NCI-H510A treated with DMSO at 0.1 percent for 48 hours (cell line): ENCODE measurements at places on chromosomes 7 and 10.

GRCh38 chr10:14757986-14758385 is 16.7 kb downstream of the FAM107B start:
- DNase-seq, result no peak

DNA sequence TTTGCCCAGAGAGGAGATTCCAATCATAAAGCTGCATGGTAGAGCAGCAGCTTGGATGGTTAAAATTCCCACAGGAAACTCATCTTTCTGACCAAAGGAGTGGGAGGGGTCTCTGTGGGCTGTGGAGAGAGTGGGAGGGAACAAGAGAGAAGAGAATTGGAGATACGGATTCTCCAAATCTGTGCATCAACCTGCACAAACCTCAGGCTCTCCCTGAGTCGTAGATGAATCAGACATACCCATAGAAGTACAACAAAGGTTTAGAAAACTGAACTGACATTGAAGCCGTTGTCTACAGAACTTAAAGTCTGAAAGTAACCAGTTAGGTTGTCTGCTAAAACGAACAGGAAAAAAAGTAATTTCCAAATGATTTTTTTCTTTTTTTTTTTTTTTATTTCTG is 41.9 kb downstream of the CYCS start:
- DNase-seq, result no peak

DNA sequence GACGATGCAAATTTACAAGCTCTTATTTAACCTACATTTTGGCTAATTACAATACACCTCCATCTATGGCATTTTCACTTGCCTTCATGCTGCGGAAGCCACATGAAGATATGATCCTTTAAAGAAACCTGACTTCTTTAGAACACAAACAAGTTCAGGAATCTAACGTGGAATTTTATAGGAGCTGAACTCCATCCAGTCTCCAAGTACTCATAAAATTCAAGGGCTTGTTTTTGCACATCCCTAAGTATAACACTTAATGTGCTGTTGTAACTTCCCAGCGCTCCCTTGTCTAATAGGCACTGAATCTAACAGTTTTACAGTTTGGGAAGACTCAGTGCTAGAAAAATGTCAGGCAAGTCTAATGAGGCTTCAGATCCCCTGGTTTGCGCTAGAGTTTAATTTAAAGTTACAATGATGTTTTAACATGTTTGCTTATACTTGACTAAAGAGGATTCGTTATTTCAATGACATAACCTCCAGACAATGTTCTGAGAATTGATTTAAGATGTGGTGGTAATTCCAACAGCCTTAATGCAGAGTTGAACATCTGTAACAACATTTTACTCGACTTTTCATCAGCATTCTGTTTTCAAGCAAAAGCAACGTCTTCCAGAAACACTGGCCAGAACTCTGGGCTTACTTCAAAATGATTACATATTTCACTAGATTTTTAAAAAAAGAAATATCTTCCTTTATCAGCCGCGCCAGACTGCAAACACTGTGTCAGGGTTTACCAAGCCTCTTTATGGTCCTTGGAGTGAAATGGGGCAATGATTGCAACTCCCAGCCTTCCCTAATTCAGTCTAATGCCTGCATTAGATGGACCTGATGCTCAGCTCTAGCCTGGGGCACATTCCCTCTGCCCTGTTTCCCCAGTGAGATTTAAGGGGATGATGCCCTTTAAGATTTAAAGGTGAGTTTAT is 664.3 kb downstream of the KCNMA1 start:
- DNase-seq, result no peak

GRCh38 chr7:26156451-26157420 is 4.7 kb downstream of the NFE2L3 start:
- DNase-seq, result no peak

DNA sequence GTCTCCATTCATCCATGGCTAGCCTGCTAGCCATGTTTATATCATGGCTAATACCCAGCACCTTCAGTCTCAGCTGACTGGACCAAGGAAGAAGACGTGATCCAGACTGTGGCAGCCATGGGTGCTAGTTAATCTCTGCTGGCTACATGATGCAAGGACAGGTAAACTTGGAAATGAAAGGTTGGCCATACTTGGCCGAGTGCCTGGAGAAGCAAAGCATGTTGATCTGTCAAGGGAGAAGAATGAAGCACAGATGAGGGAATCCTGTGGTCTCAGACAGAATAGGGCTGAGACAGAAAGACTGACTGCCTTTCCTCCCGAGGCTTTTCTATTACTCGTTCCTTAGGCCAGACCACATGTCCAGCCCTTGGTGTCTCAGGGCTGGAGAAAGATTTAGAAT is 41.1 kb downstream of the CPVL start:
- DNase-seq, result no peak
